Fibroblast of pulmonary artery (primary cell): ENCODE measurements at places on chromosomes 5 and 9.

GRCh38 chr9:131879181-131879910 lies 139.5 kb upstream of the RAPGEF1 start:
- no peak for DNase-seq

- DNase-seq = peak; percentile 79
Observed at GRCh38 chr9:4366591-4367330, 66.9 kb upstream of the GLIS3 start.

- DNase-seq = no peak
Observed at GRCh38 chr5:8436924-8437323, 568.0 kb downstream of the MTRR start.

DNA sequence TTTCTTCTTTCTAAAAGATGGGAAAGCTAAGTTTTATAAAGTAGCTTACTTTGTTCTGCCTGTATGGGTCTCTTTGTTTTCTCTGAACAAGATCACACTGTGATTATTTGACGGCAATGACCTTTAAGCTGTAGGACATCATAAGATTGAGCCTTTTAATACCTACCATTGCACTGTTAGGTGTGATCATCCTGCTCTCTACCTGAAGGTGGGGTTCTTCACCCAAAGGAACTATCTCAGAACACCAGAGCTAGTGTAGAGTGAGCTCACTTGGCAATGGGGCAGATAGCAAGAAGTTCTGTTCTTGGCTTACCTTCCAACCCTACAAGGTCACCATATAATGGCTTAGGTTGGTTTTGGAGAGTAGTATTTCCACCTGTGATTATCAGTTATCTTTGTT lies 200.2 kb downstream of the SPATA31D1 start:
- DNase-seq = no peak

DNA sequence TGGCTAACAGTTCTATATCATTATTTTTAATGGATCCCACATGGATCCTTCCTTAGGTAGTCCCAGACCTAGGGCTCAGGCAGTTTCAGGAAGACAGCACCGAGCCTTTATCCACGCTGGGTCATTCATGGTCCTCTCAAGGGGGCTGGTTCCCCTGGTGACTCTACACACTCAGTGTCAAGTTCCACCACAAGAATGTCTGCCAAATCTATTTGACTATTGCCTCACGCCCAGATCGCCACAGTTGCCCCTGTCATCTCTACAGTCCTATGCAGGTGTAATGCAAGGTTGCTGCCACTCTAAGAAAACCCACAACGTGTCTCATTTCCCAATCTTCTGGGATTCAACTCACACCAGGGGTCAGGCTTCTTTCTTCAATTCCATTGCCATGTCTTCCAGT lies 8.0 kb upstream of the ZNF366 start:
- DNase-seq = no peak
